ENCODE measurements at places on chromosomes 5 and 9.

- no peak for DNase-seq
These were observed 10.1 kb downstream of the DAP start for GRCh38 chr5:10750909-10751308.

- DNase-seq, result no peak
These were observed 49.6 kb downstream of the FAT2 start for GRCh38 chr5:151541571-151541970.

GRCh38 chr5:151718646-151719045 is 31.9 kb upstream of the SPARC start:
- no peak for DNase-seq

GRCh38 chr5:162202285-162202880 is 134.8 kb downstream of the GABRG2 start:
- no peak for DNase-seq

GRCh38 chr5:128537221-128537999 is 635 bp downstream of the FBN2 start:
- no peak for DNase-seq

GRCh38 chr5:93384026-93384425 is 197.0 kb downstream of the NR2F1-AS1 start:
- no peak for DNase-seq

DNA sequence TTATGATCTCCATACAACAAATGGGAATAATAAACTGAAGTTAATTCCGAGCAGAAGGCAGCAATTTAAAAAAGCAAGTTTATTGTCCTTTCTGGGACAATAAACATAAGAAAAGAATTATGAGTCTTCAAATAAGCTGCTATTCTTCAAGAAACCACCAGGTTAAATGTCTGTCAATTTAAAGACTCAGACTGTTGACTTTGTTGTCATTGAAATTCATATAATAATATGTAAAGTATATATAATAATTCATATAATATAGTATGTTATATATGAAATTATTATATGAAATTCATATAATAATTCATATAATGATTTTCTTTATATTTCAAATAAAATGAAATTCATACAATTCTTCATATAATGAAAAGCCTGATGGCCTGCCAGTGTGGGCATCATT is 497.5 kb upstream of the RGMB start:
- DNase-seq, result no peak

GRCh38 chr5:83343299-83343698 is 128.2 kb upstream of the VCAN start:
- DNase-seq, result no peak

DNA sequence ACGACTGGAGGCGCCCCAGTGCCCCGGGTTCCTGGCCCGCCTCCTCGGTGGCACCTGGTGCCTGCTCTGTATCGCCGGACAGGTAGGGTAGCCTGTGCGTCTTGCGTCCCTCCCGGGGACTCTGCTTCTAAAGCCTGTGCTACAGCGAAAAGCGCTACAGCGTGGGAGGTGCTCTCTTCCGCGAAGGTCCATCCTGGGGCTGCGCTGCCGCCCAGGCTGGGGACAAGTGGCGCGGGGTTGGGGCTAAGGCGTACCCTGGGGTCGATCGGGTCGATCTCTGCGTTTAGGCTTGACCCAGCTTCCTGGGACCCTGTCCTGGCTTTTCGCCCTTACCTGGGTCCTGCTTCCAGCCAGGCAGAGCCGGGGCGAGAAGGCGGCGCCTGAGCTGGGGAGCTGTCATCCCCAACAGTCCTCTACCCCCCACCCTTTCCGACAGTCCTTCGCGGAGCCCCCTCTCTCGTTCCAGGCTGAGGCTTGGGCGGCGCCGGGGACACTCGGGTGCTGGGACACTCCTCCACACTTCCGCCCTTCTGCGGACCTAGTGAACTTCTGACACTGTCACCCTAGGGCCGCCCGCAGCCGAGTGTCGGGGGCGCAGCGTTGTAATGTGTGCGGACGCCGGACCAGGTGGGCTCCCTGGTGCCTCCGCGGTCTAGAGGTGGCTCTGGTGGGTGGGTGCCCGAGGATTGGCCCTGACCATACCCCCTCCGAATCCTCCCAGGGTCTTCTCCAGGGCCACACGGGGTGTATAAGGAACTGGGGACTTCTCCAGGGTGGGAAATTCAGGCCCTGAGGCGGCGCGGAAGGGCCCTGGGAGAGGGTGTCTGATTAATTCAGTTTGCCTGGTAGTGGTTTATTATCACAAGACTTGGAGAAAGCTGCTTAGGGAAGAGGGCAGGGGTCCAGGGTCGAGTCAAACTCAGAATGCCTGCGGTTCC is 328.2 kb downstream of the SH3GL2 start:
- DNase-seq, result no peak

- DNase-seq, result no peak
These were observed 84.8 kb upstream of the SELENOP start for GRCh38 chr5:42896523-42896922.

DNA sequence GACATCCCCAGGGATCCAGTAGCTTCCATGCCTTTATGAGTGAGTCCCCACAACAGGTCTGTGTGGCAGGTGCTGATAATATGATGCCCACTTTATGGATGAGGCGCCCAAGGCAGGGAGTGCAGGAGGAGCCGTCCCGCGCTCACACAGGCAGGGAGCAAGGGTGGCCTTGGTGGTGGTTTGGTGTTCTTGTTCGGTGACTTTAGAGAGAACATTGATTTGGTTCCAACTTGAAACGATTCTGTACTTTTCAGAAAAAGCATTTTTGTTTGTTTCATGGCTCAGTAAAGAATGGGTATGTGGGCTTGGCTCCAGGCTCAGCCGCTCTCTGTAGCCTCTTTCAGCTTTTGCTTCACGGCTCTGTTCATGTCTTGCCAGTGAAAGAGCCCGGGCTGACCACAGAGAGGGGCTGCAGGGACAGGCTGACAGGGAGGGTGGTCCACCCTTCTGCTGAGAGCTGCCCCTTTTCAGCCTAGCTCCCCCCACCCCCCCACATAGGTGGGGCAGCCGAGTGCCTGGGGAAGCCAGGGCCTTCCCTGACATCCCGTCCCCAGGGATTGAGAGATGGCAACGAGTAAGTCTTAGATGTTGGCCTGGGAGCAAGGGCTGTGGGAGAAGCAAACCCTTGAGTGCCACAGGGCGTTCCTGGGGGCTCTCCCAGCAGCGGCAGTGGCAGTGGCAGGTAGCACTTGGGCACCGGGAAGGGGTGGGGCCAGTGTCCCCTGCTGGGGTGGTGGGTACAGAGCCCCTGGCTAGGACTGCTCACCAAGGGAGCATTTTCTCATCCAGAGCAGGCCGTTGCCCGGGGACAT is 28.0 kb downstream of the NCS1 start:
- no peak for DNase-seq

DNA sequence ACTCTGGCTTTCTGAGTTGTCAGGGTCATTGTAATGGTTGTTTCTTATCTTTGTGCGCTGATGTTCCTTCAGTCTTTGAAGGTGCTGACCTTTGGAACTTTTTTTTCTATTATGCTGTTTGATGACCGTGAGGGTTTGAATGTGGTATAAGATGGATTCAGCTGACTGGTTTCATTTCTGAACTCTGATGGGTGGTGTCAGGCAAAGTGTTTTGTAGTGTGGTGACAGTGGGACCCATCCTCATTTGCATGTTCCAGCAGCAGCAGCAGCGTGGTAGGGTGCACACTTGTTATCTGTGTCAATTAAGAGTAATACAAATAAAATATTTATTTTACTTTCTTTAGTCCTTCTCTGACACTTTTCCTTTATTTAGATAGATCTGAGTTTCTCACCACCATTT is 227.7 kb upstream of the PRR16 start:
- DNase-seq, result no peak

- DNase-seq, result no peak
These were observed 94.5 kb downstream of the GRIA1 start for GRCh38 chr5:153584960-153585359.

DNA sequence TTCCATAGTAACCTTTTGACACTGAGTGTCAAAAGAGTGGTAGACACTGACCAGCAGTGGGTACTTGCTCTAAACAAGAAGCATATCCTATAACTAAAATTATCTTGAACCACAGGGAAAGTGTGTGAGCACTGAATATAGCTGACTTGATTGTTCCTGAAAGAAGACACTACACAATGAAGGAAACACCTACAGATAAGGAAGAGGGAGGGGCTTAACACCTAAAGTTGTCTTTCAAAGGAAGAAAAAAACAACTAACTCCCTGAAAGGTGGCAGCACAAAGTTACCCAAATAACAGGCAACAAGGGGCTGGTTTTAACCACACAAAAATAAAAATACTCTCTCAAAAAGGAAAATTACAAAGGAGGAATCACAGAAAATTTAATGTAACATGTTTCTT is 6.6 kb downstream of the ELAVL2 start:
- DNase-seq, result no peak

- DNase-seq, result no peak
These were observed 357.7 kb downstream of the SEMA5A start for GRCh38 chr5:9188131-9188530.

DNA sequence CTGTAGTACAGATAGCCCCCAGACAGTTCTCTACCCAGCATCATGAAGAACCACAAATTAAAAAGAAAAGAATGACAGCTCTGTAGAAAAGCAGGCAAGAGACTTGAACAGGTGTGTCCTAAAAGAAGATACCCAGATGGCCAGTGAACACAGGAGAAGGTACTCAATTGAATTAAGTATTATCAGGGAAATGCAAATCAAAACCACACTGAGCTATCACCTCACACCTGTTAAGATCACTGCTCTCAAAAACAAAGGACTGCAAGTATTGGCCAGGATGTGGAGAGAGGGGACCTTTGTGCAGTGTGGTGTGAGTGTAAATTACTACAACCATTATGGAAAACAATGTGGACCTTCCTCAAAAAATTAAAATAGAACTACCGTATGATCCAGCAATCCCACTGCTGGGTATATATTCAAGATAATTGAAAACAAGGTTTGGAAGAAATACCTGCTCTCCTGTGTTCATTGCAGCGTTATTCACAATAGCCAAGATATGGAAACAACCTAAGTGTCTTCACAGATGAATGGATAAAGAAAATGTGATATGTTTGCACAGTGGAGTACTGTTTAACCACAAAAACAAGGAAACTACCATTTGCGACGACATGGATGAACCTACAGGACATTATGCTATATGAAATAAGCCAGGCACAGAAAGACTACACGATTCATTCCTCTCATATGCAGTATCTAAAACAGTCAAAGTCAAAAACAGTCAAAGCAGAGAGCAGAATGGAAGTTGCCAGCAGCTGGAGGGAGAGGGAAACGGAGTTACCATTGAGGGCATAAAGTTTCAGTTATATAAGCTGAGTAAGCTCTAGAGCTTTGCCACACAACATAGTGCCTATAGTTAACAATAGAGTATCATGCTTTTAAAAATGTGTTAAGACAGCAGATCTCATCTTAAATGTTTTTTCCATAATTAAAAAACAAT is 102.6 kb downstream of the WNK2 start:
- no peak for DNase-seq

GRCh38 chr9:21831841-21832509 is 29.5 kb downstream of the MTAP start:
- DNase-seq, result peak; percentile 65

DNA sequence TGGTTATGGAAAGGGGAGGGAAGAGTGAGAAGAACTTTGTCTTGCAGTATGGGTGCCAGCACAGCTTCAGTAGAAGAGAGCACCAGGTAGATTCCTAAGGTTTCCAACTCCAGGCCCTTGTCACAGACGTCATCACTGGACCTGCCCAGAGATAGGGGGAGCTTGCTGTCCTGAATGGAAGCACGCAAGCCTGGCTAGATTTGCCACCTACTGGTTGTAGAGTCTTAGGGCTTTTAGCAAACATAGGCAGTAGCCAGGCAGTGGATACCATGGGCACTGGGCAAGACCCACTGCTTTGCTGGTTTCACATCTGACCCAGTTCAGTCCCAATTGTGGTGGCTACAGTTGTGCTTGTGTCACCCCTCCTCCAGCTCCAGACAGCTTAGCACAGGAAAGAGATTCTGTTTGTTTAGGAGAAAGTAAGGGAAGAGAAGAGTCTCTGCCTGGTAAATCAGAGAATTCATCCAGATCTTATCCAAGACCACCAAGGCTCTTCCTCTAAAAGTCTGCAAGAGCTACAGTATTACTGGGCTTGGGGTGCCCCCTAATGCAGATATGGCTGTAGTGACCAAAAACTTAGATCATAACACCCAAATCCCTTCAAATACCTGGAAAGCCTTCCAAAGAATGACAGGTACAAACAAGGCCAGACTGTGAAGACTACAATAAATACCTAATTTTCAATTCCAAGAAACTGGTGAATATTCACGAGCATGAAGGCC is 158.9 kb downstream of the HINT1 start:
- no peak for DNase-seq

DNA sequence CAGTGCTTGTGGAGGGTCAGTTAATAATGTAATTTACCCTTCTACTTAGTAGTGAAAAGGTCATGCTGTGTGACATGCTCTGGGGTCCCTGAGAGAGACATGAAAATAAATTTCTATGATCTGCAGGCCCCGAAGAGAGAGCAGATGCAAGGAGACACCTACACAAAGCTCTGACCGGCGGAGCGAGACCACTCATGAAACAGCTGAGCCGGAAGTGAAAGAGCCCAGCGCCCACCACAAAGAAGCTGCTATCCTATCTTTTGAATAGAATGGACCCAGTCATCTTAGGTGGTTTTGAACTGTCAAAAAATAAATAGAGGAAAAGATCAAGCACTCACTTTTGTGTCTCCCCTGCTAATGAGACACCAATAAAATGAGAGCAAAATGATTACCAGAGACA is 190.0 kb downstream of the MED10 start:
- no peak for DNase-seq

GRCh38 chr9:90259311-90260246 is 383.0 kb downstream of the DIRAS2 start:
- no peak for DNase-seq

- DNase-seq, result no peak
These were observed 5.0 kb downstream of the IL7R start for GRCh38 chr5:35861718-35862117.

DNA sequence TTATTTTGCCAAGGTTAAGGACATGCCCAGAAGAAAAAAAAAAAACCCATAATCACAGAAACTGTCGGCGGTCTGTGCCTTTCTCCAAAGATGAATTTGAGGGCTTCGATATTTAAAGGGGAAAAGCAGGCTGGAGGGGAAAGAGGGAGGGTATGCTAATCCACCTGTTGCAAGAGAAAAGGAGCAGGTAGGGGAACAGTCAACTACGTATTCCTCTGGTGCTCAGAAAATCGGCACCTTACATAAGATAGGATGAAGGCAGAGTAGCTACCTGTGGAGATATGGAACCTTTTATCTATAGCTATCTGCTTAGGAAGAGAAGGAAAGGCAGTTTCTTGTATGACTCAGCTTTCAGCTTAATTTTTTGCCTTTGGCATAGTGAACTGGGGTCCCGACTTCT is 77.7 kb downstream of the PTCD2 start:
- no peak for DNase-seq

GRCh38 chr9:2453701-2454100 is 167.9 kb upstream of the VLDLR start:
- no peak for DNase-seq

DNA sequence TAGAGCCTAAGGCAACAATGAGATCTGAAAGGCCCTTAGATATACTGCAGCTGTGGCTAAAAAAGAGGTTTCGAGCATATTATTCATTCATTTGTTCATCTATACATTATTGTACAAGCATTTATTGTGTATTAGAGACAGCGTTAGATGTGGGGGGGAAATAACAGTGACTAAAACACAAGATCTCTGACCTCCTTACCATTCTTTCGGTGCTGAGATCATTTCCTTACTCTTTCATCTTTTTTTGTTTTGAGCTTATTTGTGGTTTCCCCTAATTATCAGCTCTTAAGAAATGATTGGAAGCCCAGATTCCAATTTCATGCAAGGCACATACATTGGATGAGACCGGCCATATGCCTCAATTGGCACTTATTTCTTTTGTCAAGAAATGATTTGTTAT is 113.2 kb downstream of the SEC61B start:
- DNase-seq, result no peak
